ENCODE measurements at places on chromosomes 3 and 15.

DNA sequence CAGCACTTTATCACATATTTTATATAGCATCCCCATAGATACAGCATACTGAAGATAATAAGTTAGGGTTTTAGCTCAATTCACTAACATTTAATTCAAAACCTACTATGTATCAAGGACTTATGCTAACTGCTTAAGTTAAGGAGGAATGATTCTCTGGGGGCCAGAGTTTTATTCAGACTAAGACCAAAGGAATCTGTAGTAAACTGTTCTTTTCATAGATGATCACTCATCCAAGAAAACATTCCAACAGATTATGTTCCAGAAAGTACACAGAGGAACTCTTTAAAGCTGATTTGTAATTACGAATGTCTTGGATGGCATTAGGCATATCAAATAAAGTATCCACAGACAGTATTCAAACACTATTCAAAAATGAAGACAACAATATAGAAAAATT is 226.4 kb downstream of the SCAPER start:
- peak; percentile 15 for DNase-seq

- no peak for DNase-seq
Observed at GRCh38 chr3:194935632-194936470, 250.2 kb downstream of the FAM43A start.

- DNase-seq = no peak
Observed at GRCh38 chr3:181705086-181705480, 6.6 kb upstream of the SOX2 start.

GRCh38 chr15:101110681-101111569 is 140.9 kb downstream of the CHSY1 start:
- DNase-seq = no peak

DNA sequence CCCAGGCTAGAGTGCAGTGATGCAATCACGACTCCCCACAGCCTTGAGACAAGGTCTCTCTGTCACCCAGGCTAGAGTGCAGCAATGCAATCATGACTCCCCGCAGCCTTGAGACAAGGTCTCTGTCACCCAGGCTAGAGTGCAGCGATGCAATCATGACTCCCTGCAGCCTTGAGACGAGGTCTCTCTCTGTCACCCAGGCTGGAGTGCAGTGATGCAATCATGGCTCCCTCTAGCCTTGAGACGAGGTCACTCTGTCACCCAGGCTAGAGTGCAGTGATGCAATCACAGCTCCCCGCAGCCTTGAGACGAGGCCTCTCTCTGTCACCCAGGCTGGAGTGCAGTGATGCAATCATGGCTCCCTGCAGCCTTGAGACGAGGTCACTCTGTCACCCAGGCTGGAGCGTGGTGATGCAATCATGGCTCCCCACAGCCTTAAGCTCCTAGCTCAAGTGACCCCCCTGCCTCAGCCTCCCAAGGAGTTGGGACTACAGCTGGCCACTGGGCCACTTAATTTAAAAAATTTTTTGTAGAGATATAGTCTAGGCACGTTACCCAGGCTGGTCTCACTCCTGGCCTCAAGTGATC is 26.1 kb downstream of the TFRC start:
- no peak for DNase-seq

- peak; percentile 48 for DNase-seq
Observed at GRCh38 chr3:184335661-184336546, 1.5 kb upstream of the FAM131A start.

DNA sequence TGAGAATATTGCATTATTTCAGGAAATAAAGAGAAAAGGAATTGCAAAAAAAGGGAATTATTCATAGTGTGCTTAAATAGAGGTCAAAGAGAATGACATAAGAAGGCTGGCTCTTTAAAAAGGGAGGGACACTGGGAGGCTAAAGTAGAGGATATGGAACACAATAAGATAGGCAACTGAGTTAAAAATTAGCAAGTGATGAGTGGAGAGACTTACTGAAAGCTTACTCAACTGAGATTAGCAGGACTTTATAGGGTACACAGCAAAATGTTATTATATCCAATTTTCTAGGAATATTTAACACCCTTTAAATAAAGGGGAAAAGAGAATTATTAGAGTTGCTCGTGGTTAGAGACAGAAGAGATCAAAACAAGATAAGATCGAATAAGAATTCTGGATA is 375.2 kb downstream of the LSAMP start:
- DNase-seq = no peak

GRCh38 chr15:50501815-50502214 is 44.7 kb downstream of the USP50 start:
- no peak for DNase-seq

GRCh38 chr3:150149651-150150051 is 179.0 kb upstream of the PFN2 start:
- peak; percentile 66 for DNase-seq

DNA sequence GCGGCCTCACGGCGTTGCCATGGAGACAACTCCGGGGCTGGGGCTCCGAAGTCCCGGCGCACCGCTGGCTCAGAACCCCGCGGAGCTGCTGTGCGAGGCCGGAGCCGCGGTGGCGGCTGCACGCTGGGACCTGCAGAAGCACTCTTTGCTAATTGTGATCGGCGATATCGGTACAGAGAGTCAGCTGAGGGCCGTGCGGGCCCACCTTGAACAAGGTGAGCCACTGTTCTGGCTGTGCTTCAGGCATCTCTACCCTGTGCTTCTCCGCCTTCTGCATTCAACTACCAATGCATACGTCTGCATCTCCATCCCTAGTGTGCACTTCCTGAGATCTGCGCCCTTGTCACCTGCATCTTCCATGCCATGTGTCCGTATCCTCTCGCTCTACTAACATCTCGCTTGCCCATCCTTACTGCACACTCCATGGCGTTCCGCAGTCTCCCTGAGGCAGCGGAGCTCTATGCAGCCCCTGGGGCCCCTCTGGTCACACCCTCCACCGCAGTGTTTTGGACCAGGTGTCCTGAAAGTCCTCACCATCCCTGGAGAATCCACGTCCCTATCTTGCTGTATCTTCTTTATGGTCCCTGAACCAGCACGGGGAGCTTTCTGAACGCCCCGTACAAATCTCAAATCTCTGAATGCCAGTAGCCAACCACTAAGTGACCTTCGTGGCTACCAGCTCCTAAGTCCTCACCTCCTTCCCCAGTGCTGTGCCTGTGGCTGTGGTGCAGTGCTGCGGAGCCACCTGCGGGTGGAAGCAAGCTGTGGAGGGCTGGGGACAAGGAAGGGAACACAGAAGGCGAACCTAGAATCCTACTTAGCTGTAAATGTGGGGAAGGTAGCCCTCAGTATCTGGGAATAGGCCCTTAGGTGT is 6.2 kb upstream of the MAP1A start:
- DNase-seq = no peak

GRCh38 chr3:171192176-171192854 is 165.8 kb upstream of the SLC2A2 start:
- DNase-seq = peak; percentile 53

GRCh38 chr15:41980654-41981323 is 8.4 kb upstream of the EHD4 start:
- DNase-seq = no peak

DNA sequence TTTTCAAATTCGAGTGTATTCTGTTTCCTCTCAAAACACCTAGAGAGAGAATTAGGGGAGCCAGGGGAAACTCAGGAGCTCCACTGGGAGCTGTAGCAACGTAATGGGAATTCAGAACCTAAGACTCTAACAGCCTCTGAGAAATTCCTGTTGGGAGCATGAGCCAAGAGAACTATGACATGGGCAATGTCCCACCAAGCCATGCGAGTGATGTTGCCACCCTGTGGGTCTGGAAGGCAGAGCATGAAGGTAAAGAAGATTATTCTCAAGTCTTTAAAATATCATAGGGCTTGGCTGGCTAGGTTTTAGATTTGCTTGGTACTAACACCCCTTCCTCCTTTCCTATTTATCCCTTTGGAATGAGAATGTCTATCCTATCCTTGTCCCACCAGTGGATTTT is 392.6 kb upstream of the ADAMTS9 start:
- no peak for DNase-seq

GRCh38 chr3:61724183-61724582 is 162.8 kb downstream of the PTPRG start:
- no peak for DNase-seq

Measured in fibroblast of skin of left quadriceps (primary cell).